ENCODE measurements at places on chromosomes 11 and 22.
A peak's percentile ranks its signal among the peaks of the same experiment; 100 is the strongest.

DNA sequence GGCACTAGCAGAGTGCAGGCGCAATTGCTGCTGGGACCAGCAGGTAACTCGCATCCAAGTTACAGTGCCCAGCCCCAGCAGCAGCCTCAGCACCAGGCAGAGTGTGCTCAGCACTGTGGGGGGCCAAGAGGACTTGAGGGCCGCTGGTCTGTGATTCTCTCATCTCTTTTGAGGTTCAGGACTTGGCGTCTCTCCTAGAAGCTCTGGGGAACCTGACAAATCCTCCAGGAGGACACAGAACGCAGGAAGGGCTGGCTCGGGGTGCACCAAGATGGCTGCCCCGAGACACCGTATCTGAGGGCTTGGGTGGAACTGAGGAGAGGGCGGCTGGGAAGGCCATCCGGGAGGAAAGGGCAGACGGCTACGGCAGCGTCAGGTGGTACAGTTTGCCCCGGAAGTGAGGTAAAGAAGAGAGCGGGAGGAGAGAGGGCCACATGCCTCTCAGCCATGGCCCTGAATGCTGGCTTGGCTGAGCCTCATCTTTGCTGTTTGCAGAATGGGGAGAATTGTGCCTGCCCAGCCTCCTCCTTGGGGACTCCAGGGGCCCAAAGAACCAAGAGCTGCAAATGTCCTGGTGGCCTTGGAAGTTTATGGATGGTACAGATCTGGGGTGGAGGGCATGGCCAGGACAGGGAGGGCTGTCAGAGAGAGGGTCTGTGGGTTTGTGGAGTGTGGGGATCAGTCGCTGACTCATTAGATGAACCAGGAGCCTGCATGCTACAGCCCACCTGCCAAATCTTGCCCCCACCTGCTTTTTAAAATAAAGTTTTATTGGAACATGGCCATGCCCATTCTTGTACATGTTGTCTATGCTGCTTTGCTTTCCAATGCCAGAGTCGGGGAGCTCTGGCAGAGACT is 78.0 kb downstream of the MYEOV start:
- DNase-seq: no peak

- DNase-seq: no peak
Observed at GRCh38 chr11:92489826-92490399, 265.3 kb downstream of the FAT3 start.

DNA sequence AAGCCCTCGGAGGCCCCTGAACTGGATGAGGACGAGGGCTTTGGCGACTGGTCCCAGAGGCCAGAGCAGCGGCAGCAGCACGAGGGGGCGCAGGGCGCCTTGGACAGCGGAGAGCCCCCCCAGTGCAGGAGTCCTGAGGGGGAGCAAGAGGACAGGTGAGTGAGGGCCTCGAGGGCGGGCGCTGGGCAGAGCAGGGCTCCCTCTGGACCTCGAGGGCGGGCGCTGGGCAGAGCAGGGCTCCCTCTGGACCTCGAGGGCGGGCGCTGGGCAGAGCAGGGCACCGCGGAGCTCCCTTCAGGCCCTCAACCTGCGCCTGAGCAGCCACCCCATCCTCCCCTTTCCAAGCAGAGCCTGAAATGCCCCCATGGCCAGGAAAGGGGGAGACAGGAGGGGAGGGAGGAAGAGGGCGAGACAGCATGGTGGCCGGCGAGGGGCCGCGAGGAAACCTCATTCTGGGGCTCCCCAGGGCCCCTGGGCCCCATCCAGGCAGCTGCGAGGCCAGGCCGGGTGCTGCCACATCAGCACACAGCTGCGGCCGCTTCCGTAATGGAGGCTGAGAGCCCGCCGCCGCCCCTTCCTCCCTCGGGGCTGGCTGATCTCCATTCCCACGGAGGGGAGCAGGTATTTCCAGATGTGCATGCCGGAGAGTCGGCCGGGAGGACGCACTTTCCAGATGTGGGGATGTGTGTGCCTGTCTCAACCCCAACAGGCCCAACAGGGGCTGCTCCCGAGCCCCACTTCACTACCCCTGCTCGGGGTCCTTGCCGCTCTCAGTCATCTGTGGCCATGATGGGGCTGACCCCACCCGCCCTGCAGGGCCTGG is 10.0 kb downstream of the PRR33 start:
- no peak for DNase-seq

DNA sequence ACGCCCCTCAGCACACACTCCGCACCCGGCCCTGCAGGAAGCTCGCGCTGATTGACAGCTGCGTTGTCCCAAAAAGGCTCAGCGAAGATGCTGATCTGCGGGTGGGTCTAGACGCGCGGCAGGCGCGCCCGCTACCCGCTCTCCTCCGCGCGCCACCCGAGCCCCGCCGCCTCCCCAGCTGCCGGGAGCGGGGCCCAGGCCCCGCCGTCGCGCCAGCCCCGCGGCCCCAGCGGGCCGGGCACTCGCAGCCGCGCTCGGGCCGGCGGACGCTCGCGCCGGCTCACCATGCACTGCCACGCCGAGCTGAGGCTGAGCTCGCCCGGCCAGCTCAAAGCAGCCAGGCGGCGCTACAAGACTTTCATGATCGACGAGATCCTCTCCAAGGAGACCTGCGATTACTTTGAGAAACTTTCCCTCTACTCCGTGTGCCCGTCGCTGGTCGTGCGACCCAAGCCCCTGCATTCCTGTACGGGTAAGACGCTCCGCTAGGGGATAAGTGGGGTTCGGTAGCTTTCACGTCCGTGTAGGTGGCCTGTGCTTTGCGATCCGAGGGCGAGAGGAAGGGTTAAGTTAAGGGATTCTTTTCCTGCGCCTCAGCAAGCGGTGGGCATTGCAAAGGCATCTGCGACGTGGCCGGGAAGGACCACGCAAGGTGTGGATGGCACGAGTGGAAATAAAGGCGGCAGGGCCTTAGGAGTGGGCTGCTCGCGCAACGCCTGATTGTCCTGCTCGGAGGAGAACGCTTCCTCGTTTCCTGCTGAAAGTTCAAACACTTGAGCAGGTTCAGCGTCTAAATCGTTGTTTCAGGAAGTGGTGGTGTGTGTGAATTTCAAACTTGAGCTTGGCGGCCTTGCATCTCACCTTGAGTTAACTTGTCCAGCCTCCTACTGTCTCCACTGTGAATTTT is at the start of gene BARX2:
Gene BARX2, plus strand, starts transcription at position 98 of the 907 bp plus-strand sequence. Its CDS starts 188 bp downstream, at position 286.
- DNase-seq: no peak

- DNase-seq: peak; percentile 9
Observed at GRCh38 chr11:36684840-36685801, 87.1 kb upstream of the RAG2 start.

- DNase-seq: no peak
Observed at GRCh38 chr11:77118086-77118485, 10.0 kb upstream of the MYO7A start.

DNA sequence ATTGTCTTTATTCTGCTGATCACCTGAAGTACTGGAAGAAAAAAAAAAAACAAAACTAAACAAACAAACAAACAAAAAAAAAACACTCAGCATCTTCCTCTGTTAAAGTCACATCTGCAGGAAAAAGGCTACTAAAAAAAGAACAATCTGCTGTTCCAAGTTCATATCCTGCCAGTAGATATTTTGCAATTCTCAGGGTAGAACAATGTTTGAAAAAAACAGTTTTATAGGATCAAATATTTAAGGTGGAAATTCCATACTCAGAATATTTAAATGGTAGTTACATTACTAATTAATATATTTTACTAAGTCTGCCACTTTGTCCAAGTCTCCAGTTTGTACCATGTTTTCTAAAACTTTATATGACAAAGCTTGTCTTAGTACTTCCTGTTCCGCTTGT is 175.2 kb downstream of the SBF2 start:
- DNase-seq: no peak

DNA sequence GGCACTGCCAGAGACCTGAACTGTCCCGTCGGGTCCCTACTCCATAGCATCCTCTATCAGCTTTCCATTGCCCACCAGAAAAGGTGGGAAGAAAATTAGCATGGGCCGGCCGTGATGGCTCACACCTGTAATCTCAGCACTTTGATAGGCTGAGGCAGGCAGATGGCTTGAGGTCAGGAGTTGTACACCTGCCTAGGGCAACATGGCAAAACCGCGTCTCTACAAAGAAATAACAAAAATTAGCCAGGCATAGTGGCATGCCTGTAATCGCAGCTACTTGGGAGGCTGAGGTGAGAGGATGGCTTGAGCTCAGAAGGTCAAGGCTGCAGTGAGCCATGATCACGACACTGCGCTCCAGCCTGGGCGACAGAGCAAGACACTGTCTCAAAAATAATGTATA is 3.5 kb downstream of the SLC25A18 start:
- DNase-seq: no peak

DNA sequence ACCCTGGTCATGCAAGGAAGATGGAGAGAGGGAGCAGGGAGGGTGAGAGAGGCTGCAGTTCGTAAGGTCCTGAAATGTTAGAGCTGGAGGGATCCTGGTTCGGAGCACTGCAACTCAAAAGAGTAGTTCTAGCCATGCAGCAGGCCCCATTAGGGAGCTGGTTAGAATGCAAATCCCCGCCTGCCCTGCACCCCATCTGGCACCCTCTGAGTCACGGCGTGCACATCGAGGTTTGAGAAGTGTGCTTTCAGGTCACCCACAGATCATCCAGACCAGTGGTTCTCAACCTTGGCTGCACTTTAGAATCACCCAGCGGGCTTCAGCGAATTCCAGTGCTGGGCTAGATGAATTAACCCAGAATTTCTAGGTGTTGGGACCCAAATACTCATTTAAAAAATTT is 48.2 kb downstream of the ST3GAL4 start:
- no peak for DNase-seq

DNA sequence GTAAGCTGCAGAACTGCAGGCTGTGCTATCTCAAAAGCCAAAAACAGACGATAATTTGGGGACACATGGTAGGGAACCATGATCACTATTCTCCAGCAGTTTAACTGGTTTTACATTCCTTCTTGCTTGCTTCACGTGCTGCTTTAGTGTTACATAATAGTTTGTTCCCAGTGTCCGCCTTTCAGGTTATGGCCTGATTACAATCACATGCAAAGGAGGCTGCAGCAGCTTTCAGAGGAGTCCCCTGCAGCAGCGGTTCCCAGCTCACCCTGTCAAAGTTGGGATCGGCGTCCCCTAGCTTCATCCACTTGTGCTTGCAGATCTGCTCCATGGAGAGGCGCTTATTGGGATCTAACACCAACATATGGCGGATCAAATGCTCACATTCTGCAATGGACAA is 39.2 kb upstream of the APOA1 start:
- DNase-seq: no peak

- DNase-seq: no peak
Observed at GRCh38 chr11:32386770-32387377, 48.5 kb downstream of the WT1 start.

DNA sequence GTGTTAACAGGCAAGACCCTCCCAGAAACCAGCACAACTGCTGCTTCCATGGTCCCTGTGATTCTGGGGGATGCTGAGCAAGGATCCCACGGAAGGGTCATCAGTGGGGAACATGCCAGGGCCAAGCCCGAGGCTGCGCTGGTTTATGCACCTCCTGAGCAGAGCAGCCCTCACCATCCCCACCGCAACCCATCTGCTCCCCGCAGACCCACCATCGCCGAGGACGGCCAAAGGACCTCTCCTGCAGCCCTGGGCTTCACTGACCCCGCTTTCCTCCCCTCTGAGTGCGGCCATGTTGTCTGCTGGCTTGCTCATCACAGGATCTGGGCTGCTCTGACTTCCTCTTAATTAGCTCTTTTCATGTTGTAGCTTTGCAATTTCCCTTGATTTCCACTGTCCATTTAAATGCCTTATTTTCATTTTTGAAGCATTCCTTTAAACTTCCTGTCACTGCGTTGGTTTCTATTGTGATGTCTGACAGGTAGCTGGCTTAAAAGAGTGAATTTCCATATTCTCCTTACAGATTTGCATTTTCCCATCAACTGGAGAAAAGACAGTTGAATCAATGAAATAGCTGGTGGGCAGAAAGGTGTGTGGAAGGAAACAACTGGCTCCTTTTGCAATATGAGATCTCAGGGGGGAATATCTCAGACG is 14.9 kb downstream of the TP53AIP1 start:
- DNase-seq: no peak

DNA sequence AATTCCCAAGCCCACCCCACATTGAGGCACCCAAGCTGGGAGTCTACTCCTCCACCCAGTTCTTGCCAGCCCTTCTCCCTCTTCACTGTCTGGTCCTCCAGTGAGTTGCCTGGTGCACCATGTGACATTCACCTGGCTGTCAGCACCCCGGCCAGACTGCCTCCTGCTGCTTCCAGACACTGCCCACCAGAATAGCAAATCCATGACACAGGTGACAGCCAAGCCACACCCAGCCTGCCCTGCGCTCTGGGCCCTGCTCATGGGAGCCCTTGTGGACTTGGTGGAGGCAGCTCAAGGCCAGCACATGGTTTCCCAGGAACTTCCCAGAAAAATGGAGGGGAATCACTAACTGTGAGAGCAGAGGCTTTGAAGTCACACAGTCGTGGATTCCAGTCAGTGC is 96.3 kb upstream of the CSNK2A3 start:
- DNase-seq: no peak

Measured in CD4-positive, alpha-beta T cell treated with Interferon alpha-2 for 1 hour (primary cell).